Foreskin melanocyte (primary cell): ENCODE measurements at places on chromosomes 5 and 9.

- DNase-seq, result no peak
Measured at GRCh38 chr5:10489810-10490426, 48.2 kb downstream of the ROPN1L start.

- DNase-seq, result no peak
Measured at GRCh38 chr5:10393491-10393890, 40.0 kb downstream of the MARCHF6 start.

DNA sequence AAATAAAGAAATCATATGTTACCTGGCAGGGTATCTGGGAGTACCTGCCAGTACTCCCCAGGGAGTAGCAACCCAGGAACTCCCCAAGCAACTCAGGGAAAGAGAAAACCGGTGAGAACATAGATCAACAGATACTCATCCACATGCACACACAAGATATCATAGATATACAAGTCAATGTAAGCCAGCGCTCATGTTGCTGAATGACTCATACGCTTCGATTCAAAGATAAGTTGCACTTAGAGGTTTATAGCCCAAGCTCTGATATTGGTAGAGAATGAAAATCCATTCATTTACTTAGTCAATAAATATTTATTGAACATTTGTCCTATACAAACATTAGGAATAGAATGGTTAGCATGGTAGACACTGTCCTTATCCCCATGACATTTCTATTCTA lies 219.1 kb upstream of the TRPC7 start:
- DNase-seq, result no peak

DNA sequence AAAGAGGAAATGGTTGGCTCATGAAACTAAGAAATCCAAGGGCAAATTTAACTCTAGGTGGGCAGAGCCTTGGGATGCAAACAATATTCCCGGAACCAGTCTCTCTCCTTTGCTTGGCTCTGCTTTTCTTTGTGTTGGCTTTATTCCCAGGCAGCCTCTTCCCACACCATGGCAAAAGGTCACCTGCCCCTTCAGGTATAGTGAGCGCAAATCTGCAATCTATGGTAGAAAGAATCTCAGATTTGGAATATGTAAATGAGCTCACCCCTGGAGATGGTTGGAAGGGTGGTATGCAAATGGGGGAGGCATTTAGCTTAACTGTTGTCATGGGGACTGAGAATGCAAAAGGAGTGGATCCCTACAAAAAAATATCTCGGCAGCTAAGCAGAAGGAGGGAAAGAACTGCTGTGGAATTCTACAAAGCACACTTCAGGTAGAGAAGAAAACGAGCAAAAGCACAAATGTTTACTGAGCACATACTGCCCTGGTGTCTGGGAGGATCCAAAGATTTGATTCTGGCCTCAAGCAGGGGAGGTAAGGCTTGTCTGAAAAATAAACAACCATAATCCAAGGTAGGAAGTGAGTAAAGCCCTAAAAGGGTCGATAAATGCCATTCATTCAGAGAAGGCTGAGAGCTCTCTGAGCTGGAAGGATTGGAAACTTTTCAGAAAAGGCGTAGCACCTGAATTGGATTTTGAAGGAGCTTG lies 139.7 kb downstream of the TLE1 start:
- DNase-seq, result no peak

DNA sequence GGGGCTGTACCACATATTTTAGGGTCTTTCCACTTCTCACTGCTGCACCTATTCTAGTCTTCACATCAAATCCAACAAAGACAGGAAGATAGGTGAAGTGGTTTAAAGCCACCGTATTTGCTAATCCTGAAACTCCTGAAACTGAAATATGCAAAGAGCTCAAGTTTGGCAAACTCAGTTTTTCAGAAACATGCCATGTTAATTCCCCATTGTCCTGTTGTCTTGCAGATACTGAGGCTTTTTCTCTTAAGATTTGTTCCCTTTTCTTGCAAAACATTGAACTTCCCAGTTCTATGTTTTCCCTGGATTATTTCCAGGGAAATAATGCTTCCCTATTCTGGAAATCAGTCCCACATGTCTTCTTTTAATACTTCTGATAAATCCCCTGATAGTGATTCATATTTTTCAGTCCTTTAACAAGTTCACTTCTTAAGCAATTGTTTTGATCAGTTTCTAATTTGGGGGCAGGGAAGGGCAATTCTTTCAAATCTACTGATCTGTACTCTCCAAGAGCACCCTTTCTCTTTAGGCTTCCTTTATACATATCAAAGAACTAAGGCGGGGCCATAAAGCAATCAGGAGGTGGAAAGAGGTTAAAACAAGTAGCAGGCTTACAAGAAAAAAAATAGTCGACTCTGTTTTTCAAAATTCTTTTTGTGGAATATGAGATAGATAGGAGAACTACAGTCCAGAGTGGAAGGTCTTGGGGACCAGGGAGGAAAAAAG lies 648.5 kb downstream of the BNC2 start:
- no peak for DNase-seq

- no peak for DNase-seq
Measured at GRCh38 chr9:99112750-99113413, 8.0 kb downstream of the TGFBR1 start.
